Mammary microvascular endothelial cell (primary cell): ENCODE measurements at places on chromosomes 7 and 10. TPM values are rescaled to one million over a fixed set of nuclear protein-coding genes. Genes with fewer than 3 reads are reported as not detected.

CACNA2D1 gene
- 10.3 and 18.3 TPM in 2 replicates for total RNA-seq

LRRC4 gene
- 0.44 and 0.60 TPM in 2 replicates for total RNA-seq

SPOCK2 gene
- 0.53 and 1.2 TPM in 2 replicates for total RNA-seq

JAKMIP3 gene
- total RNA-seq = under 0.01 TPM in 1 of 2 replicates, not detected in the other

AKR1D1 gene
- not detected in 2 replicates for total RNA-seq

PGAM2 gene
- not detected in 2 replicates for total RNA-seq

LLCFC1 gene
- not detected in 2 replicates for total RNA-seq

CYP2C19 gene
- not detected in 2 replicates for total RNA-seq

HMX3 gene
- 0.10 TPM in 1 of 2 replicates, not detected in the other for total RNA-seq

RSPH10B2 gene
- 0.05 TPM in 1 of 2 replicates, not detected in the other for total RNA-seq

CALN1 gene
- total RNA-seq = not detected in 2 replicates

TMEM229A gene
- total RNA-seq = not detected in 2 replicates

PDZD7 gene
- 0.07 and 1.8 TPM in 2 replicates for total RNA-seq

ENTPD1 gene
- 3.5 and 6.2 TPM in 2 replicates for total RNA-seq

SRRM3 gene
- 0.10 and 0.93 TPM in 2 replicates for total RNA-seq

ZP3 gene
- 0.59 and 0.60 TPM in 2 replicates for total RNA-seq

KIAA1549 gene
- total RNA-seq = 3.1 and 3.8 TPM in 2 replicates

PPP1R17 gene
- total RNA-seq = not detected in 2 replicates

HNRNPA2B1 gene
- 171 and 191 TPM in 2 replicates for total RNA-seq

MOGAT3 gene
- total RNA-seq = not detected in 2 replicates

TRPV5 gene
- not detected in 2 replicates for total RNA-seq
